SJSA1 (cell line): ENCODE measurements at places on chromosomes 4 and X. TPM values are rescaled to one million over a fixed set of nuclear protein-coding genes. Genes with fewer than 3 reads are reported as not detected.

TLR10 gene
- total RNA-seq, result not detected in 2 replicates

BST1 gene
- 14.2 and 19.3 TPM in 2 replicates for total RNA-seq

GAGE12J gene
- not detected in 2 replicates for total RNA-seq

MAGEA2B gene
- not detected in 2 replicates for total RNA-seq

OPN1MW gene
- not detected in 2 replicates for total RNA-seq

NOX1 gene
- not detected in 2 replicates for total RNA-seq

ARHGAP36 gene
- total RNA-seq, result not detected in 2 replicates

SPANXA2 gene
- total RNA-seq, result 0.68 TPM in 1 of 2 replicates, not detected in the other

CLOCK gene
- 22.5 and 53.0 TPM in 2 replicates for total RNA-seq

SOX3 gene
- not detected in 2 replicates for total RNA-seq

PSAPL1 gene
- total RNA-seq, result not detected in 2 replicates

BMPR1B gene
- total RNA-seq, result 0.03 TPM in 1 of 2 replicates, not detected in the other

MAGEB2 gene
- total RNA-seq, result not detected in 2 replicates

ARHGEF6 gene
- 10.8 and 19.2 TPM in 2 replicates for total RNA-seq

POF1B gene
- not detected in 2 replicates for total RNA-seq

MTMR8 gene
- not detected in 2 replicates for total RNA-seq
